ENCODE measurements at places on chromosomes 1 and 21.

DNA sequence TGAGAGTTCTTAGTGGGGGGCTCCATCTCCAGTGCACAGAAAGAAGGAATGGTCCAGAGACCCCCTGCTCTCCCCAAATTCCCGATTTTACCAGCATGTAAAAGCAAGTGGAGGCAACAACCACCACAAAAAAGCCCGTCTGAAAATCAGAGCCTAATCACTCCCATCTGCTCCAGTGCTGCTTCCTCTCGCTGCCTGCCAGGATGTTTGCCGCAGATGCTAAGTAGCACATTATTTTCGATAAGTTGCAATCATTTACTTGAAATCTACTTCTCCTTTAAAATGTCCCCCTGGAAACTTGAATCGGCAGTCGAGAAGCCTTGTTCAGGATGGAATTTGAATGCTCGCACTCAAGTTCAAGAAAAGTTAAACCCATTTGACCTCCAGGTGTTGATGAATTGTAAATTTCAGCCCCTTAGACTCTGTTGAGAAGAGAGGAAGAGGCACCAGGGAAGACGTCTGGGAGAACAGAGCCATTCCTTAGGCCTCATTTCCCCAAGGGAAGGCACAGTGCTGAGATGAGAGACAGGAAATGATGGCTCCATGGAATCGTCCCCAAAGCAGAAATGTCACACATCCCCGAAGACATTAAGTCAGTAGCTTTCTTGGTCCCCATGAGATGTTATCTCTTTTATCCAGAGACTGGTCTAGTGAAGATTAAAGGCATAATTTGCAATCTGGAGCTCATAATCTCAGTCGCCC is 221.3 kb downstream of the PBX1 start:
- DNase-seq, result no peak

DNA sequence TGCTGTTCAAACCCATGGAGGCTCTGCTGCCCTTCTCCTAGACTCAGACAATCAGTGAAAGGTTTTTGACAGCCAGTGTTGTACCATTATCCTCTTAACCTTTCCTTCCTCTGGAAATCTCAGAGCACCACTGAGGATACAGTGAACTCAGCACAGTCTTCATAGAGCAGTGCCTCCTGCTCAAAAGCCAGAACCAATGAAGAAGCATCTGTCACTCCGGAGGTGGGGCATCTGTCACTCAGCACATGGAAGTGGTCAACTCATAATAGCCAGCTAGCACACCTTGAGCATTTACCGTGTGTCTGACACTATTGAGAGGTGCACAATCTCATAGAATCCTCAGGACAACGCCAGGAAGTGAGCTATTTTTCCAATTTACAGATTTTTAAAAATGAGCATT is 62.4 kb downstream of the NMNAT2 start:
- no peak for DNase-seq

- DNase-seq, result no peak
These were observed 24.8 kb downstream of the ADGRB2 start for GRCh38 chr1:31739346-31739745.

- DNase-seq, result no peak
These were observed 18.8 kb upstream of the GORAB start for GRCh38 chr1:170513138-170513537.

DNA sequence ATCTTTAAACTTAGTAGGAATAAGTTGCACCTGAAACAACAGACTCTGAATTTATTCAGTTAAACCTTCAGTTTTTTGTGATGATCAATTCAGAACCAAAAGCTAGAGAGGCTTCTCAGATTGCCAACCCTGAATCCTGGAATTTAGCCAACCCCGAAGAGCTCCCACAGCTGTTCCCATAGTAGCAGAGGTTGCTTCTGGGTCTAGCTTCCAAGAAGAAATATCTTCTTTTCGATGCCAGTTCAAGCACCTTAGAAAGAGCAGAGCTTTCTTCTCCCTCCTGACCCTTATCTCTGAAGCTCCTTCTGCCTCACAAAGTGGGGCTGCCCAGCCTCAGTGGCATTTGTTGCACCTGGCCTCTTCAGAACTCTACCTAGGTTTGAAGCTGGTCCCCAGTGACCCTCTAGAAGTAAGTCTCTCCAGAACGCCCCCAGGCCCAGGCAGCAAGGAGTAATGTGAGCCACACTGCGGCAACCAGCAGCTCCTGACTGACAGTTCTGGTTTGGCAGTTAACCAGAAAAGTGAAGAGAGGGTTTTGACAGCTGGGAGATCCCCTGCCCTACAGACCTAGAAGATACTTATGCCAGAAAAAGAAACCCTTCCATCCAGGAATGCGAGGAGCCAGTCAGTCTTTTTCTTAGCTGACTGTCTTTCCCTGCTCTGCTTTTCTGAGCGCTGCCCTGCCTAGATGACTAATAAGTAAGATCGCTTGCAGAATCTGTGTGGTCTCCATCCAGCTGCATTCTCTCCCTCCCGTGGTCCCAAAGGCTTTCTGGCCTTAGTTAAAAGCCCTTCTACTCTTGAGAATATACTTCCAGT is 165.9 kb downstream of the ADGRL4 start:
- DNase-seq, result no peak

DNA sequence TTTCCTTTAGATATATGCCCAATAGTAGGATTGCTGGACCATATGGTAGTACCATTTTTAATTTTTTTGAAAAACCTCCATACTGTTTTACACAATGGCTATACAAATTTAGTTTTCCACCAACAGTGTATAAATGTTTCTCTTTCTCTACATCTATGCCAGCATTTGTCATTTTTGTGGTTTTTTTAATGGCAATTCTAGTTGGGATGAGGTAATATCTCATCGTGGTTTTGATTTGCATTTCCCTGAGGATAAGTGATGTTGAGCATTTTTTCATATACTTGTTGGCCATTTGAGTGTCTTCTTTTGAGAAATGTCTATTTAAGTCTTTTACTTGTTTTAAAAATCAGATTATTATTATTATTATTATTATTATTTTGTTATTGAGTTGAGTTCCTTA is 35.5 kb downstream of the PLA2G4A start:
- DNase-seq, result no peak

GRCh38 chr1:181448461-181448860 is 34.9 kb upstream of the CACNA1E start:
- no peak for DNase-seq

DNA sequence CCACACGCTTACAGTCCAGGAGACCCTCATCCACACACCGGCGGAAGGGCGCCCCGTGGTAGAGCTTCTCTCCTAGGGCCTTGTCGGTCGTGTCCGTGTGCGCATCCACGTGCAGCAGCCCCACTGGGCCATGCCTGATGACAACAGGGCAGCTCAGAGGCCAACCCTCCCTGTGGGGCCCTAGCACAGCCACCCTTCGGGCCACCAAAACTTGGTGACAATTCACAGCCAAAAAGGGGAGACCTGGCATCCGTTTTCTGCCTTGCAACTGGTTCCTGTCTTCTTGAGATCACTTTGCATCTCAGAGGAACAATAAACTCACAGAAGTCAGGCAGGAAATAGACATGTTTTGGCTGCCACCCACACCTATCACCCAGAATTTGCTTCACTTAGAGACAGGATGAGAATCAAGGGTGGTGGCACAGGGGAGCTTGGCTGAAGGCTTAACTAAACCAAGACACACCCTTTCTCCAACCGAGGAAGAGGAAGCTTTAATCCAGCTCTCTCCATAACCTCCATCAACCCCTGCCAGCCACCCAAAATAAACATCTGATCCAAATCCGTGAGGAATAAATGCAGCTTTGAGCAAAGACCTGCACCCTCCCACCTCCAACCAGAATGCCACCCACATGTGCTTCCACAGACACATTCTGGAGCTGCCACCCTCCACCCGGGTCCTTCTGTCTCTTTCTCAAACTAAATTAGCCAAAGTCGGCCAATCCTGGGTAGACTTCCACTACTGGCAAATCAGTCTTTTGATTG is 5.7 kb downstream of the AGMAT start:
- DNase-seq, result no peak

- DNase-seq, result no peak
These were observed 166.2 kb upstream of the NFIA start for GRCh38 chr1:60916199-60916598.

GRCh38 chr1:12208271-12208670 is 21.6 kb upstream of the VPS13D start:
- DNase-seq, result no peak

DNA sequence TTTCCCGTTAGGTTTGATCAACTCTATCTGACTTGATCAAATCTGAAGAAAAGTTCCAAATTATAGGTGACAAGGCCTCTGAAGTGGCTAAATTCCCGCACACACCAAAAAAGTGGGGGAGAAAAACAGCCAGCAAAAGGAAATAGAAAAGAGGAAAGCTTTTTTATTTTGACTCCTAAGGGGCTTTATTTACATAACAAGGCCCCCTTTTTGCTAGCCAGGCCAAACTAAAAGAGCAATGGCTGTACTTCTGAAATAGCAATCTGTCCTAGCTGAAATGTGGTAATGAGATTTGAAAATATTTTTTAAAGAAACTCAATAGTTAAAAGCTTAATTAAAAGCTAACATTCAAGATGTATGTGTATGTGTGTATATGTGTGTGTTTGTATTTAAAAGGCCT is 311.5 kb upstream of the POGK start:
- DNase-seq, result no peak

DNA sequence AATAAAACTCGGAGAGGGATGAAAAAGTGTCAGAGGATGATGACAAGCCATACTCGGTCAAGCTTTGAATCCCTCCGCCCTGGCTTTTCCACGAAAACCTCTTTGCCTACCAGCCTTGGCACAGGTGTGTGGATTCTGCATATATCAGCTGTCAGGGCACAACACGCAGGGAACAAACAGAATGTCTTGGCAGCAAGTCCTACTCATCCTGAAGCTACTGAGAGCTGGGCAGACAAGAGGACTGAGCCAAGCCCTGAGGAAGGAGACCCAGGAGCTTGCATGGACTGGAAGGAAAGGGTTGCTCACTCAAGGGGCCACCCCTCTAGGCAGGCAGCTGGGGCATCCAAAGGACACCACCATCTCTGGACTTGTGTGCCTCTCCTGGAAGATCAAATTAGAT is 132.4 kb downstream of the HMGB4 start:
- DNase-seq, result no peak

DNA sequence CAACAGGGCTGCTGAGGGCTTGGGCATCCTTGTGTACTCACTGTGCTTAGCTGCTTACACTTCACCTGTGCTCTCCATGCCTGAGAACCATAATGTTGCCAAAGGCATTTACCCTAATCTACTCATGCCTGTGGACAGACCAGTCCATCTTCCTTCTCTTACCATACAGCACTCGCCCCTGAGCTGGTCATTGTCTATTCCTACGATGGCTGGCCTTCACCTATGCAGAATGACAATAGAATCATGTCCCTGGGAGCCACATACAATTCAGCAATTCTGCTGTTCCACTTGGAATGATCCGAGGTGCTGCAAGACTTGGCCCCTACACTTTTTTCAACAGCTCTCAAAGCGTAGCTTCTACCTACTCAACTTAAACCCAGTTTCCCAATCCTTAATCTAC is 96.5 kb downstream of the PAPPA2 start:
- no peak for DNase-seq

- no peak for DNase-seq
These were observed 41.1 kb upstream of the CCSAP start for GRCh38 chr1:229383961-229384360.

DNA sequence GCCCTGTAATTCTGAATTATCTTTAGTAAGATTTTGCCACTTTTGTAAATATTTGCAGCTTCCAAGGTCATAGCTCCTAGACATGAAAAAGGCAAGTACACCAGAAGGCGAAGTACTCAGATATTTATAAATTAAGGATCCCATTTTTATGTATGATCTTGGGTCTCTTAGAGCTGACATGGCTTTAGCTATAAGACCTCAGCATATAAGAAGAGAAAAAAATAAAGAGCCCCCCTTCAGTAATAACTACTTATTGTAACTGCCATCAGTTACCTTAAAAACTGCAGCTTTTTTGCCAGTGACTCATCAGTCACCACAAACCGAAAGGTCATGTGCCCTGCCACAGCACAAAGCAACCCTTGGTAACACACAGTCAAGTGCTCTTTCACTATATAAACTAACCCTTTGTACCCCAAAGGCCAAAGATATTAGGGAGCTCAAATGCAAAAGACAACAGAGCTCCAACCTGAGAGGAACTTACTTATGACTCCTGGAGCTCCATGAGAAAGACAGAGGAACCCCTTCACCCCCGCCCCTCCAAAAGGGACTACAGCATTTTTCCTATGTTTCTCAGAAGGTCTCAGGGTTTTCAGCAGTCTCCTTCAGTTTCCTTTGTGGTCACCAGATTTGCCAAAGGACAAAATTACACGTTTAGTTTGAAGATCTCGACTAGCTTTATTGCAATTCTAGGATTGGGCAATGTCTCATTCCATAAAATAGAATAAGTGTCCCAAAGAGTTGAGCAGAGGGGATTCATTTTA is 219.8 kb upstream of the DUSP10 start:
- no peak for DNase-seq

DNA sequence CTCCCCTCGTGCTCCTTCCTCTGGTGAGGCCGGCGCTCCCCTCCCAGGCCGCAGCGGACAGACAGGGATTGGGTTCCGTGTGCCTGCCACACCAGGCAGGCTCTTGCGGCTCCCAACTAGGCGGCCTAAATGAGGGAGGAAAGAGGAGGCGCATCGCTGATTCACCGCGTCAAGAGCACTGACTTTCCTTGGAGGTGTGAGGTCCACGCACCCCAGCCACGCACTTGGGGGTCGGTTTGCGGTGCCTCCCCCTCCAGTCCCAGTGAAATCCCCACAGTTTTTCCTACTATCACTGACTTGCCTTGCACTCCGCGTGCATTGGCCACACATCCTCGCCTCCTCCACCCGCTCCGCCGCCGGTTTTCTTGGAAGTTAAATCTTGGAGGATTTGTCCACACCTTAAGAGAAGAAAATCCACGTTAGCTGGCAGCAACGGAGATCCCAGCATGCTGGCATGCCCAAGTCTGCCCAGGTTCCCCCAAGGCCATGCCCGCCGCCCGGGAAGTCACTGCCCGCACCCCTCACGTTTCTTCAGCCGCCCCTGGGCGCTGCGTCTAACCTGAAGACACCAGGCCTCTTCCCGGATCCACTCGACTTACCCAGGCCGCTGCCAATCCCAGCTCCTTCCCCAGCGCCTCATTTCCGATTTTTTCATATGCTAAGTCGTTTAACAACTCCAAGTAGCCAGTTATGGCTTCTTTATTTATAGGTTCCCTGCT is 1.1 kb upstream of the FOXD3 start:
- no peak for DNase-seq

DNA sequence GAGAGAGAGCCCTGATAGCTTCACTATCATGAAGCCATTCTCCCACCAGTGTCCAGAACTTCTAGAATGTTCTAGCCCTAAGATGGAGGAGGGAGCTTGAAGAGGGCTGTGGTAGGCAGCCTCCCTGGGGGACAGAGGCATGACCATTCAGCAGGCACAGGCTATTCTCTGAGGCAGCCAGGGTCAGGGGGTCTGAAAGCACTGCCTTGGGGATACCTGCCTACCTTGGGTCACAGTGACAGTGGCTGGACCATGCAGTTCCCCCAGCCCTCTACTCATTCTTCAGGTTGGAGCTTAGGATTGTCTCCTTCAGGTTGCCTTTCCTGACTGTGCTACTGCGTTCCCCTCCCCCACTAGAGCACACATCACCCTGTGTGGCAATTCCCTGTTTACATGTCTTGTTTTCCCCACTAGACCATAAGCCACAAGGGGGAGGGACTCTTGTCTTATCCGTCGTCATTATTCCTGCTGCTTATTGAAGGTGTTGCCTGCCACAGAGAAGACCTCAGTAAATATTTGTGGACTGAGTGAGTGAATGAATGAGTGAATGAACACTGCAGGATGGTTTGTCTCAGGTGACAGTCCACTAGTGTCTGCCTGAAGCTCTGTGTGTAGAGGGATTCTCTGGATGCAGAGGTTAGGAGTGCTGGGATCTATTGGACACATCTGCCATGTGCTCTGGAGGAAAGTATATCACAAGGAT is 5.2 kb downstream of the ZDHHC18 start:
- no peak for DNase-seq
